ENCODE measurements at places on chromosomes 12 and 14.

DNA sequence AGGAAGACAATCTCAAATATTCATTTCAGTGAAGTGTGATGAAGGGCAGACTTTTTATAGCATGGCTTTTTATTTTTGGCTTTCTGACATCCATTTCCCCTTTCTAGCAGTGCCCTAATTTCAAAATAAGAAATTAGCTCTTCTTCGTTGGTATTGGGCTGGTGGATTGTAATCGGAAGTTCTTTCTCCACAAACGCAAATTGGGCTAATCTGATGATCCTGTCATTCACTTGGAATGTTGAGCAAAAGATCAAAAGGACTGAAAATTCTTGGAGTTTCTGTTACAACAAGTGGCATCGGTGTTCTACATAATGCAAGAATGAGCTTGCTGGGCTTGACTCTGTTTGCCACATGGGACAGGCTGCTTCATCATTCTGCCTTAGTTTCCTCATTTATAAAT, 1182.8 kb downstream of the FLRT2 start:
- DNase-seq, result no peak

DNA sequence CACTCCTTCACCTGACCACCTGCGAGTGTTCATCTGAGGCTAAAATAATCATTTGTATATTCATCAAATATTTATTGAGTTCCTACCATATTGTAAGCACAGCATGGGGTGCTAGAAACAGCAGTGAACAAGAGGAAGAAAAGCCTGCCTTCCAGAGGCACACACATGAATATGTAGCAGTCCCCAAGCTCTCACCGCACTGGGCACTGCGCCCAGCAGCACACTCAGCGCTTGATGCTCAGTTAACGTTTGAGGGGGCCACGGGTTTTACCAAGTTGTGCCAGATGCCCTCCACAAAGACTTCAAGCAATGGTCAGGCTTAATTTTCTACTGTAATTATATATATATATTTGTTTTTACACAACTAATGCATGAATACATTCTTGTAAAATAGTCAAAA, 52.0 kb downstream of the HELB start:
- no peak for DNase-seq

DNA sequence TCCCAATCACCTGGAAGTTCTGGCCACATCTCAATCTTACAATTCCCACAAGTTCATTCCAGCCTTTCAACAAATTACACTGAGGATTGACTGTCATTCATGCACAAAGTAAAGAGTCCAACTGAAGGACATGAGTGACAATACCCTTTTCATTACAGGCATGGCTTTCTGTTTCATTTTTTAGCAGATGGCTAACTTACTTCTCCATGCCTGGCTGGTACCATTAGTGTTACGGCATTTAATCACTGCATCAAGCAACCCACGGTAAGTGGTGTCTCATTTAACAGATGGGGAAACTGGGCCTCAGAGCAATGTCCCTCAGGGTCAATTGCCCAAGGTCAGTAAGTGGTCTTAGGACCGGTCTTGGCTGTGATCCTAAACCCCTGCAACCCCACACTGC, 114.4 kb downstream of the PRICKLE1 start:
- DNase-seq, result no peak

- no peak for DNase-seq
These were observed 16.9 kb upstream of the TFCP2 start for GRCh38 chr12:51189790-51190355.

DNA sequence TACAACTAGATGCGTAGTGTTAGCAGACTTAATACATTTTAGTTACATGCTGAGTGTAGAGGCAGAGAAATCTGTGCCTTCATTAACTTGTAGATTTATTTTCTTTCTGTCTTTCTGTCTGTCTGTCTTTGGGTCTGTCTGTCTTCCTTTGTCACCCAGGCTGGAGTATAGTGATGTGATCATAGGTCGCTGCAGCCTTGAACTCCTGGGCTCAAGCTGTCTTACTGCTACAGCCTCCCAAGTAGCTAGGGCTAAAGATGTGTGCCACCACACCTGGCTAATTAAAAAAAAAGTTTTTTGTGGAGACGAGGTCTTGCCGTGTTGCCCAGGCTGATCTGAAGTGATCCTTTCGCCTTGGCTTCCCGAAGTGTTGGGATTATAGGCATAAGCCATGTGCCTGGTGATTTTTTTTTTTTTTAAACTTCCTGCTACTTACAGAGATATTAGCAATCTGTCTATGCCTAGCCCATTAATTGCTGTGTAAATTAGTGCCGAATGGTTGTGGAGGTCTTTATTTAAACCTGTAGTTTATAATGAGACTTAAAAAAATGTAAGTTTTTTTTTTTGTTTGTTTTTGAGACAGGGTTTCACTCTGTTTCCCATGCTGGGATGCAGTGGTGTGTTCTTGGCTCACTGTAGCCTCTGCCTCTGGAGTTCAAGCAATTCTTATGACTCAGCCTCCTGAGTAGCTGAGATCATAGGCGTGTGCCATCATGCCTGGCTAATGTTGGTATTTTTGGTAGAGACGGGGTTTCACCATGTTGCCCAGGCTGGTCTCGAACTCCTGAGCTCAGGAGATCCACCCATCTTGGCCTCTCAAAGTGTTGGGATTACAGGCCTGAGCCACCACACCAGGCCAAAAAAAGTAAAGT, 22.8 kb downstream of the ERC1 start:
- no peak for DNase-seq

GRCh38 chr12:75816897-75817296, 214.7 kb downstream of the PHLDA1 start:
- DNase-seq, result no peak

DNA sequence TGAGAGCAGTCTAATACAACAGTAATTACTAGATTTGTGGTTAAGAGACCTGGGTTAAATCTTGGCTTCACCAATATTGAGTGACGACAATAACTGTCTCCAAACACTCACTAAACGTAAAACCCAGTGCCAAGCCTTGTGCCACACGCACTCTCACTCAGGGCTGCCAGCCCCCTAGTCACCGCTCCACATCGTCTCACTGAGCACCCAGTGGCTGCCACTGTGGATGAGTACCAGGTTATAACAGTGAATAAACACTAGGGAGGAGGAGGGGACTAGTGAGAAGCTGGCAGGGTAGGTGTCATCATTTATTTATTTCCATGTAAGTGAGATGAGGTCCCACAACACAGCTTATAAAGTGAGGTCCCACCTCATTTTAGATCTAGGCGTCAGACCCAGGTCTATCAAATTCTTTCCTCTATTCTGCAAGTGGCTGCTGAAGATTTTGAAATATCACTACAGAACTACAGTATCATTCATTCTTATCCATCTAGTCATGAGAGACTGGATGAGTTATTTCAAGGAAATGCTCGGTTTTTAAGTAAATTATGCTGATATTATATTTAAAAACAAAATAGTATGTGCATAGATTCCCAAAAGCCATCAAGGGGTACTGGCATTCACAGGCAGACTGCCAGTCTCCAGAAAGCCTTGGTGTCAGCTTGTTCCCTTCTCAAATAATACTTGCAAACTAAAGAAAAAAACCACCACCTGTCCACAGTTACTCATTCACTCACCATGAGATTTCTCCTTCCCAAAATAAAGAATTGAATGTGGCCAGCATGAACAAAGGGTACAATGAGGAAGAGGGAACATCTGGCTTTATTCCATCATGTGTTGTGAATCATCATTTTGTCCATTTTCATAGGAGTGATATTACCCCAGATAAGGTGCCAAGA, 84.0 kb downstream of the PTPN21 start:
- no peak for DNase-seq

- DNase-seq, result no peak
These were observed 1098.2 kb upstream of the USP15 start for GRCh38 chr12:61161961-61162360.

- no peak for DNase-seq
These were observed 56.5 kb upstream of the C14orf180 start for GRCh38 chr14:104522926-104523545.

DNA sequence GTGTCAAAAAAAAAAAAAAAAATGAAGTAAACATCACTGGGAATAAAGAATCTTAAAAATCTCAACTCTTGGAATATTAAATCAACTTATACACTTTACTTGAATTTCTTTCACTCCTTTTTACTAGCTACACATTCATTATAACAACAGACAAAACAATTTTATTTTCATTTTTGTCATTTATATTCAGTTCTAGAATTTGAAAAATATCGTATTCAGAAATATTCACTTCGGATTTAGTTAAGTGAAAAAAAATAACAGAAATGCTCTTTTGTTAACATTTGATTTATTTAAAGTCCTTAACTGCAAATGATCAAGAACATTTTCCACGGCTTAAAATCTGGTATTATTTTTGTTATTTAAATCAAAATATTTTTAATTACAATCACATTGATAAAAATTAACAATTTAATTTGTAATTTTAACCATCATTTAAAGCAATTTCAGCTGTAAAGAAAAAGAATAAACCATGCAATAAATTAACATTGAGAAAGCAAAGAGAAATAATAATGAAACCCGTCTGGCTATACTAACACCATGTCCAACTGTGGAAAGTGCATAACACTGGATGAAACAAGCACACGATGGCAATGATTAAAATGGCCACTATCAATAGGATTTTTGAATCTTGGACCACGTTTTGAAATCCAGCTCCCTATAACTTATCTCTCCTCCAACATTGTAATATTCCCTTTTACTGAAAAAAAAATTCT, 5.2 kb downstream of the FOXA1 start:
- DNase-seq, result no peak

- DNase-seq, result no peak
These were observed 114.4 kb downstream of the SLC38A1 start for GRCh38 chr12:46154221-46154985.

DNA sequence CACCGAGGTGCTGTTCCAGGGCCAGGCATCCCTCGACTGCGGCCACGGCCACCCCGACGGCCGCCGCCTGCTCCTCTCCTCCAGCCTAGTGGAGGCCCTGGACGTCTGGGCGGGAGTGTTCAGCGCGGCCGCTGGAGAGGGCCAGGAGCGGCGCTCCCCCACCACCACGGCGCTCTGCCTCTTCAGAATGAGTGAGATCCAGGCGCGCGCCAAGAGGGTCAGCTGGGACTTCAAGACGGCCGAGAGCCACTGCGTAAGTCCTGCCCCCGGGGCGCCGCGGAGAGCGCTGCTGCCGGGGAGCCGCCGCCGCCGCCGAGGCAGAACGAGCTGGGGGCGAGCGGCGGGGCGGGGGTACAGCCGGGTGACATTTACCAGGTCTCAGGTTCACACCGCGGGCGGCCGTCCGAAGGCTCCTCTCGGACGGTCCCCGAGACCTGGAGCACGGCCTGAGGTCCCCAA, 1.4 kb downstream of the PLXNC1 start:
- no peak for DNase-seq

- DNase-seq, result no peak
These were observed 19.8 kb downstream of the KRT80 start for GRCh38 chr12:52171950-52172512.

DNA sequence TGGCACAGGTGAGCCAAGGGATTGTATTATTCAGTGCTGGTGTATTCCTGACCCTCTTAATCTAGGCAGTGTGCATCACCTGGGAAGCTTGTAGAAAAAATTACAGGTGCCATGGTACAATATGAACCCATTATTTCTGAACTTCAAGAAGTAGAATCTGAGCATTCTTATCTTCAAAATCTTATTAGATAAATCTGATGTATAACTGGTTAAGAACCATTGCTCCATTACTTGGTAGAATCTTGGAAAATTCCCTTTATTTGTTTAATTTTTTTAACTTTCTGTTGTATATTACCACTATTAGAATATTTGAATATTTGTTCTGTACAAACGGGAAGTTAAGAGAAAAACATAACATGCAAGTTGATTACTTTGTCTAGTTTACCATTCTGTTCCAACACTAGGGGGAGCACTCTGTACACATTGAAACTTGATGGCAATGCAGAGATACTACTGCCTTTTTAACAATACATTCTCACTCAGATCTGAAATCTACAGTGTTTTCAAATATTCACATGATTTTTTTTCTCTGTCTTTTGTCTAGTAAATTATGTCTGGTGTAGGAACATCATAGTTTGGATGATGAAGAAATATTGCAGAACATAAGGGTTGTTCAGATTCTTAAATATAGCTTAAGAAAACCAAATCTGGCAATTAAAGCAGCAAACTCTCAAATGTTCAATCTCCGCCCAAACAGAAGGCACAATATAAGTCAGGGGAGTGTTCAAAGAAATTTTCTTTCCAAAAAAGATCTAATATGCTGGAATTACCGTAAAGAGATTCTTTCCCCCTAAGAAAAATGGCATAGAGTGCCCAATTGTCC, 196.6 kb downstream of the PCNX1 start:
- DNase-seq, result no peak

GRCh38 chr14:69955855-69956845, 76.9 kb downstream of the SMOC1 start:
- DNase-seq, result no peak

DNA sequence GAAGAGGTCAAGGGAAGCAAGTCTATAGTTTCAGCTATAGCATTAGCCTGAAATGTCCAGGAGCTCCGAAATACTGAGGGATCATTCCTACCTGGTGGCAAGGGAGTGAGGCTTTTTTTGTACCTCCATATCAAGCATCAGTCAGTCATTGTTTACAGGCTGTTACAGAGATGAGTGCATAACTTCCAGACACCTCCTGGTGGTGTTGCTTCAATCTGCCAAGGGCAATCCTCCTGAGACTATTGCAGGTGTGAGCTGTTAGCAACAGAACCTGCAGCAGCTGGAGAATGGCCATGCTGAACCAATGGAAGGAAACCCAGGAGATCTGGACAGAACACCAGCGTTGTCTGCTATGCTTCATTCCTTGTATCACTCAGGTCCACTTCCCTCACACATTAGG, 80.0 kb upstream of the SLC8A3 start:
- no peak for DNase-seq

- DNase-seq, result no peak
These were observed 147.2 kb downstream of the HELB start for GRCh38 chr12:66449531-66449930.
